Mucosa of gallbladder (tissue), 1 donor: ENCODE measurements at places on chromosomes 12 and 14. TPM values are rescaled to one million over a fixed set of nuclear protein-coding genes. Genes with fewer than 3 reads are reported as not detected.

DNA sequence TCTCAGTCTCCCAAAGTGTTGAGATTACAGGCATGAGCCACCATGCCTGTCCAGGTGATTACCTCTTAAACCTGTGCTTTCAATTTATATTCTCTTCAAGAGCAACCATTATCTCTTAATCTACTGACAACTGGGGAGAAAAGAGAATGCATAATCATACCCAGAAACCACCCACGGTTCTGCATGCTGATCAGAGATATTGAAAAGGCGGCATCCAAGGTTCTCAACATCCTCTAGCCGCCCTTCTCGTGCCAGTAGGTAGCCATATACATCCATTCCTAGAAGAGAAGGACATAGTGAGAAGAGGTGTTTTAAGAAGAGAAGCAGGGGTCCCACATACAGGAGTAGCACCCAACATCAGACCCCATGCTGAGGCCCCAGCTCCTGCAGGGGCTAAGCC, 20.8 kb downstream of the ANAPC7 start:
- no peak for DNase-seq

DNA sequence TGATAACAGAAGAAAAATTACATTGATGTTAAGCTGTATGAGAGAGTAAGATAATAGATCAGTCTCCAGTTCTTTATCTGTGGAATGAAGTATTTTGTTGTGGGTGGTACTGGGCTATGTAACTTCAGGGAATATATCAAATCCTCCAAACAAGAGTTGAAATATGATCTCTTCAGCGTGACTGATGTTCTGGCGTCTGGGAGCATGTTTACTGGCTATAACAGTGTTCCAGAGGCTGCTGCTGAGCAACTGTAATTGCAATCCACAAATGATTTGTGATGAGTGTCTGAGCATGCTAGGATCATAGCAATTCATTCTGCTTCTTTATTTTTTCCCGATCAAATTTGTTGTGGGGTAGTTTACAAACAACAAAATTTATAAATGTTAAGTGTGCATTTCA, 18.6 kb upstream of the CCDC198 start:
- DNase-seq: no peak

- DNase-seq: no peak
These were observed 65.0 kb downstream of the HECTD1 start for GRCh38 chr14:31142455-31143087.

- DNase-seq: no peak
These were observed 6.8 kb downstream of the RIN3 start for GRCh38 chr14:92520102-92521057.

- no peak for DNase-seq
These were observed 1322.3 kb upstream of the SEL1L start for GRCh38 chr14:82855912-82856391.

DNA sequence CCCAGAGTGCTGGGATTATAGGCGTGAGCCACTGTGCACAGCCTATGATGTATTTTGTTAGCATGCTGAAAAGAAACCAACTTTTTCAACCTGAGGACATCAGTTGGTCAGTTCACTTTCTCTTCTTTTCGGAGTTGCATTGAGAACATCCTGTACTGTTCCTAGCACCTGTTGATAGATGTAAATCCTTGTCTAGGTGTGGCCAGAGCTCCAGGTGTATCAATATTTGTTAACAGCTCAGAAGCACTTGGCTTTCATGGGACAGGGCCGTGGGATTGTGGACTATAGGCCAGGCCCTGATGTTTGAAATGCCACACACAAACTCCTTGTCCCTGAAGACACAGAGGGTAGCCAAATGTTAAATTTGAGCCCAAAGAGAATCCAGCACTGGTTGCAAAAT, 14.9 kb downstream of the HCAR2 start:
- no peak for DNase-seq

- no peak for DNase-seq
These were observed 211.5 kb downstream of the SLC15A4 start for GRCh38 chr12:128612150-128612850.

DNA sequence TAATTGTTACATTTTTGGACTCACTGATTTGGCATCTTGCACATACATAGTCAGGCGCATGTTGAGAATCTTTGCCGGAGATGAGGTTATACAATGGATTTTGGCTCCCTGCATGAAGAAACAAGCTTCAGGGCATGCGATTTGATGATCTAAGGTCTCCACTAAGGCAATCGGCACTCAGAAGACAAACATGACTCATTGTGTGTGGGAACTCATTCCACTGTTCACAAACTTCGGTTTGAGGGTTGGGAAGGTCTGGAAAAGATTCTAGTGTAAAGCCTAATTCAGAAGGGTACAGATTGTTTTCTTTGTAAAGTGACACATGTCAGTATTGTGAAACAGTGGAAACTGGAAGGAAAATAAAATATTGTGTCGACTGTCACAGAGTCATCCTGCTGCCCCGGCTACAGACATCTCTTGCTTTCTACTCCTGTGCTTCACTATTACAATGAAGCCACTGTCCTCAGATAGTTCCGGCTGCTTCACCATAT, 192.6 kb upstream of the HMGA2 start:
- no peak for DNase-seq

DNA sequence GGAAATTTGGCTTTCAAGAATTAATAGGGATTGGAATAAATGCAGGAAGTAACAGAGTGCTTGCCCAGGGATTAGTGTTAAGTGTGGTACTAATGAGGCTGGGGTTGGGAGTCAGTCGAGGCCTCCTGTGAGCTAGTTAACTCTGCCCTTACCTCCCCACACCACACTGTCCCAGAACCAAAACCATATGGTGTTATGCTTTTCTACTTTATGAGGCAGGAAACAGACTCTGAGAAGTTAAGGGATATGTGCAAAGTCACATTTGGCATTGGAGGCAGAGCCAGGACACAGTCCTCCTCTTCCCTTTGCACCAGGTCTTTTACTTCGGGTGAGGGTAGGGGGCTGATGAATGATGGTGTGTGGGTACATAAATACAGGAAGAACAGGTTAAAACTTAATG, 41.9 kb downstream of the PELI2 start:
- DNase-seq: no peak

DNA sequence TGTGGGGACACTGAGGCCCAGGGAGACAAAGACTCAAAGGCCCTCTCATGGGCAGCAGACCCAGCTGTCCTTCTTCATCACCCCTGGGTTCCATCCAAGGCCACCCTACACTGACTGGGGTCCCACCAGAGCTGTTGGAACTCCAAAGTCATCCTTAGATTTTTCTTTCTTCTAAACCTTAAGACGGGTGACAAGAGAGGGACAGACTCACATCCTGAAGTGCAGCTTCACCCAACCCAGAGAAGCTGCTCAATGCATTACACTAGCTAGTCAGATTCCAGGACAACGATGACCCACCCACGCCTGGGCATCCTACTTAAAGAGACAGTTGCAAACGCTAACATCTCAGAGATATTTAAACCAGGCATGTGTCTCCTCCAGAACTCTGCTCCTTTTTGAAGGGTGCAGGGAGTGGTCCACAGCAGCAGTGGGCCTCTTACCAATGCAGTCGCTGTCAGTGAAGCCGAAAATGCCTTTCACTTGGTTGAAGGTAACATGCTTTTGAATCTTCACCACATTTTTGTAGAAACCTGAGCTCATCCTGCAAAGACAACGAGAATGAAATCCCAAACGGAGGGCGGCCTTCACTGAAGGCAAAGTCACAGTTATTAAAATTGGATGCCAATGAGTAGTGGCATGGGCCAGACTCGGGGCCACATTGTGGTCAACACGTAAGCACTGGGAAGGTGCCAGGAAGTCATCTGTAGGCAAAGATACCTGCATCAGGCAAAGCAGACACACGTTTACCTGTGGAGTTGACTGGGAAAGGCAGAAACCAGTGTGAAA, 23.4 kb downstream of the SLC25A47 start:
- no peak for DNase-seq

GRCh38 chr14:22838631-22839041, 2.3 kb downstream of the MMP14 start:
- DNase-seq: no peak

- DNase-seq: no peak
These were observed 3.9 kb downstream of the ABHD4 start for GRCh38 chr14:22601996-22602395.

DNA sequence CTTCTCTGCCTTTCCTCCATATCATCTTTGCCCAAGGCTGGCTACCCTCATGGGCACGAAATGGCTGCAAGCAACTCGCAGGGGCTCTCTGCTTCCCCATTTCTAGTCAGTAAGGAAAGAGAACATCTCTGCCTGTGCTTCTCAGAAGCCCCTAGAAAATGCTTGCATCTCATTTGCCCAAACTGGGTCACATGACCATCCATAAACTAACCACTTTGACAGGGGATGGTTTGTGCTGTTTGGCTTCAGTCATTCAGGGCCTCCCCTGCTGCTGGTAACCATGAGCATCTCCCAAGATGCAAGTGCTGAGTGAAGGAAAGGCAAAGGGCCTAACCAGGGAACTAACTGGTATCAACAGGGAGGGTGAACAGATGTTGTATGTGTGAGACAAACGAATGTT, 91.1 kb downstream of the CCDC60 start:
- no peak for DNase-seq

- DNase-seq: no peak
These were observed 88.4 kb downstream of the MYF5 start for GRCh38 chr12:80805106-80805505.

DNA sequence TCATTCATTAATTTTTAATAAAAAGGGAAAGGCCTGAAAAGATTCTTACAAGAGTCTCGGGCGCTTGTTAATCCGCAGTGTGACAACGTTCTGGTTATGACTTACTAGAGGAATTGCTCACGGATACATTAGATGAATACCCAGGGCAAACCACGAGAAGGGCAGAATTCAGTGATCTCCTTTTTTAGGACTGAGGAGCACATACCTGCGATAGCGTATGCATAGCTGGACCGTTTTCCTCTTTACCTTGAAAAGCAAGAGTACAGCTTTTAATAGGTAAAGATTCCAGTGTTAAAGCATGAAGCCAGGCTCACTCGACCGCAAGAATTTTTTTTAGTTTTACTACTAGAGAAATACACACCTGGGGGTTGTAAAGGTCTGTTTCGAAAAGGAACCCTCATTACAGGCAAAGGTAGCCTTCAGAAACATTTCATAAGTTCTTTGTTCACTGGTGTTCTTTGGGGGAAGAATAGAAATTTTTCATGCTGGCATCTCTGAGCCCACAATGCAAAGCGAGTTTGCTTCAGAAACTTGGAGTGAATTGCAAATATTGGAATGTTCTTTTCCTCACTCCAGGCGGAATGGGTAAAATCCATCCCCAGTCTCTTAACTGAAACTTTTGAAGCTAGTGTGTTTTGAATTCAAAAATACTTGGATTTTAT, 953 bp downstream of the MAPK1IP1L start:
- DNase-seq: no peak

- DNase-seq: no peak
These were observed 176.1 kb downstream of the SLC25A21 start for GRCh38 chr14:36996133-36996856.

Gene KERA
- total RNA-seq: not detected

Gene POTEG
- not detected for total RNA-seq

Gene KCNMB4
- 3.1 TPM for total RNA-seq

Gene RERG
- 5.9 TPM for total RNA-seq

Gene PLEKHG7
- 0.29 TPM for total RNA-seq

Gene SERPINA9
- total RNA-seq: not detected
